ENCODE measurements at places on chromosomes 4 and X.

- no peak for DNase-seq
These were observed 18.1 kb upstream of the ADAD1 start for GRCh38 chr4:122360754-122361153.

DNA sequence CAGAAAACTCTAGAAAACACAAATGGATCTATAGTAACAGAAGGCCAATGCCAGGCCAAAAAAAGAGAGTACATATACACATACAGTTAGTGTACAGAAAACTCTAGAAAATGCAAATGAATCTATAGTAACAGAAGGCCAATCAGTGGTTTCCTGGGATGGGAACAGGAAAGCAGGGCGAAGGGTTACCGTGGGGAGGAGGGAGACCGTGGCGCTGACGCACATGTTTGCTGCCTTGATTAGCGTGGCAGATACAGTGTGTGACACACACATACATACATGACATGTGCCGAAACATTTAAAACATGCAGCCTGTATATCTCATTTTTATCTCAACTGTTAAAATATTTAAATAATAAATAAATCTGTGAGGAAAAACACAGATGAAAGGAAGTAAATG lies 14.7 kb downstream of the GAK start:
- no peak for DNase-seq

DNA sequence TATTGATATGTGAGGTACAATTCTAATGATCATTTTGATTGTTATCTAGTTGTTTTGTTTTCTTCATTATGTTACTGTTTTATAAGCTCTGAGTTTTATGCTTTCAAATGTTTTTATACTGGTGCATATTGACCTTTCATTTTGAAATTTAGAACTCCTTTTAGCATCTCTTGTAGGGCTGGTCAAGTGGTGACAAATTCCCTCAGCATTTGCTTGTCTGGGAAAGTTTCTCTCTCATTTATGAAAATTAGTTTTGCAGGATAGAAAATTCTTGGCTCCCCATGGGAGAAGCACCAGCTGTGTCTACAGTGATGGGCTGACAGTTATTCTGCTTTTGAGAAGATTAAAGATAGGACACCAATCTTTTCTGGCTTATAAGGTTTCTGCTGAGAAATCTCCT lies 105.3 kb upstream of the SPRY1 start:
- DNase-seq = no peak

- DNase-seq = no peak
These were observed 90.4 kb downstream of the PHKA2 start for GRCh38 chrX:18893536-18893935.

DNA sequence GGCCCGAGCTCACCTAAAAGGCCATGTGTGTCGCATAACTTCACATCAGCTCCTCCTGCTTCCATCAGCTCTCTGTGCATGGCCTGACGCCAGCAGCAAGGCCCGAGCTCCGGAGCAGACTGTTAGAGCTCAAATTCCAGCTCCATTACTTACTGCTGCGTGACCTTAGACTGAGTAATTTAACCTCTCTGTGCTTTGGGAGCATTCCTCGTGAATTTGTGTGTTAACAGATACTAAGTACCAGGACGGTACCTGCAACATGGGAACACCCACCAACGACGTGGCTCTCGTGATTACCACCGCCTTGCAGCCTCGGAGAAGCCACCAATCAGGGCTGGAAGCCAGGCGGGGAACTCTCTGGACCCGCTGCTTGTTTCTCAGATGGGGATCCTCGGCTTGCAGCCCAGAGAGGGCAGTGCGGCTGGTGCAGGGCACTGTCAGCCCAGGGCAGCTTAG lies 12.9 kb downstream of the LETM1 start:
- no peak for DNase-seq

- no peak for DNase-seq
These were observed 65.9 kb downstream of the FAT1 start for GRCh38 chr4:186657764-186658163.

DNA sequence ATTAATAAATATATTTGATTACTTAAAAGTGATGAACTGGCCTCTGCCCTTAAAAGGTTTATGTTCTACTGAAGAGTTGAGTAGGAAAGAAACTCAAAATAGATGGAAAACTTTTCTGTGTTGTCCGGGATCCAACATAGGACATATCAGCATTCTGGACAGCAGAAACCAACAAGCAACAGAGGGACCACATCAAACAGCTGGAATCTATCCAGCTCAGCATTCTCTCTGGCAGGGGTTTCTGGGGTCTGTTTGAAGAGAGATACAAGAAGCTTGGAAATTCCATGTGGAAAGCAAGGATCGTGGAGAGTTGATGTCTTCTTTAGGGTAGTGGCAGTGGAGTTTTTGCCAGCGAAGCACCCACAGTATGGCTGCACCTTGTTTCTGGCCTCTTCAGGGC lies 43.6 kb downstream of the ZCCHC12 start:
- no peak for DNase-seq

DNA sequence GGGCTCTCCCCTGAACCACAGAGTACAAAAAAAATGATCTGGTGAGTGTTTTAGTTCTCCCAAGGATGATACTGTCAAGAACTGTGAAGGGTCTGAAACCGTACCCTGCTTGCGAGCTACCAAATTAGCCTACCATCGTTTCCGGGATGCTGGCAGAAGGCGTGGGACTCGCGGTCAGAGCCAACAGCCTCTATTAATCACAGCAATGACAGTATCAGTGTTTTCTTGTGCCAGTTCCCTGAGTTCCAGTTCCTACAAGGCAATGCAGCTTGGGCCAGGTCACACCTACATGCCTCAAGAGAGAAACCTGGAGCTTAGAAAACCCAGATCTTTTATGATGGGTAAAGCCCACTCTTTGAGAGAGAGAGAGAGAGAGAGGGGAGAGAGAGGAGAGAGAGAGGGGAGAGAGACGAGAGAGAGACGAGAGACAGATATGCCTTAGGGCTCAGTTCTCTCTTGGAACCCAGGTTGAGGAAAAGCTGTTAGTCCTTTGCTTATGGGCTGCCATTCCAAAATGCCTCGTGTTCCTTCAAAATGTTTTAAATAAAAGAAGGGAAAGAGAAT lies 327.8 kb downstream of the ARHGAP10 start:
- no peak for DNase-seq

DNA sequence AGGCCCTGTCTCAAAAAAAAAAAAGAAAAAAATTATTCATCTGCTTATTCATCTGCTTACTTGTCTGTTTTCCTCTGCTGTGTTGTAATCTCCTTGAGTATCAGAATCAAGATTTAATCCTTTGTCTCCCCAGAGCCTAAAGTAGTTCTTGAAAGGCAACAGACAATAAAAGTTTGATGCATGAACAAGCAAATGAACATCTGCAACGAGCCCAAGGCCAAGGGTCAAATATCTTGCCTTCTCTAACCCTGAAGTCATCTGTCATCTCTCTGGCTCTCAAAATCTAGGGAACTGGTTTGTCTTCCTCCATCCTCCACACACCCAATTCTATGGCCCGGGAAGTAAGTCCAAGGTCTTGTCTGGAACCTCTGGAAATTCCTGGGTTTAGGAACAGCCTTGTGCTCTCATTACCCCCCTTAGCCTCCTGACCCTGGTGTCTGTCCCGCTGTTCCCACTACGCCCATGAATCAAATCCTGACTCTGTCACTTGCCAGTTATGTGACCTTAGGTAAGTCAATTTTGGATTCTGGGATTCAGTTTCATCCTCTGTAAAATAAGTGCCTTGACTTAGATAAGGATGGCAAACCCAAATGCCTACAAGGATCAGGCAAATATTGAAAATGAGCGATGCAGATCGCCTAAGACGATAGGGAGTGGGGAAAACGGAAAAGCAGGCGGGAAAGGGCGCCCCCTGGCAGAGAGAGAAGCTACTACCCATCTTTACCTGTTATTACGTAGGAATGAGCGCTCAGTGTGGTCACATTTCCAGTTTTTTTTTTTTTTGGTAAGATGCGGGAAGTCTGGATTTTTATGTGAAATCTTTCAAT lies 102.7 kb upstream of the DHX15 start:
- peak; percentile 66 for DNase-seq

GRCh38 chr4:17595471-17596005 lies 18.5 kb downstream of the LAP3 start:
- DNase-seq = no peak

GRCh38 chr4:182826391-182826790 lies 90.8 kb downstream of the DCTD start:
- no peak for DNase-seq

DNA sequence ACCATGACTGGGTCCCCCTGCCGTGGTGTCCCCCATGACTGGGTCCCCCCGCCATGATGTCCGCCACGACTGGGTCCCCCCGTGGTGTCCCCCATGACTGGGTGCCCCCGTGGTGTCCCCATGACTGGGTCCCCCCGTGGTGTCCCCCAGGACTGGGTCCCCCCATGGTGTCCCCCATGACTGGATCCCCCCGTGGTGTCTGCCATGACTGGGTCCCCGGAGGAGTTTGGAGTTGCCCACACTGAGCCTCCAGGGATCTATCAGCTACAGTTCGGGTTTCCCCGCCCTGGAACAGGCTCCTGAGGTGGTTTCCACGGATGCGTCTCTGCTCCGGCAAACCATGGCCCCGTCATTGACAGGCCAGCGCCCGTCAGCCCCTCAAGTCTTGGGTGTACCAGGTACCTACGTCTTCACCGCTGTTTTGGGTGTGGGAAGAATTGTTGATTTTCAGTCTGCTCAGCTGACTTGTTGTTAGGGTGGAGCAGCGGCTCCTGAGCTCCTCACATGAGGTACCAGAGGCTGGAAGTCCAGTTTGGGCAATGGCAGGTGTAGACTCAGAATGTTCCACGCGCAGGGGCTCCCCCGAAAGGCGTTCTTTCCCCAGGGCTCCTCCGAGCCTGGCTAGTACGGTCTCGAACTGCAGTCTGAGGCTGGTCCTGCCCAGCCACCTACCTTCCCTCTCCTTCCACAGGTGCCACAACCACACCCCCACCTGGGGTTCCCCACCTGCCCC lies 8.3 kb upstream of the PDE6B start:
- DNase-seq = no peak

DNA sequence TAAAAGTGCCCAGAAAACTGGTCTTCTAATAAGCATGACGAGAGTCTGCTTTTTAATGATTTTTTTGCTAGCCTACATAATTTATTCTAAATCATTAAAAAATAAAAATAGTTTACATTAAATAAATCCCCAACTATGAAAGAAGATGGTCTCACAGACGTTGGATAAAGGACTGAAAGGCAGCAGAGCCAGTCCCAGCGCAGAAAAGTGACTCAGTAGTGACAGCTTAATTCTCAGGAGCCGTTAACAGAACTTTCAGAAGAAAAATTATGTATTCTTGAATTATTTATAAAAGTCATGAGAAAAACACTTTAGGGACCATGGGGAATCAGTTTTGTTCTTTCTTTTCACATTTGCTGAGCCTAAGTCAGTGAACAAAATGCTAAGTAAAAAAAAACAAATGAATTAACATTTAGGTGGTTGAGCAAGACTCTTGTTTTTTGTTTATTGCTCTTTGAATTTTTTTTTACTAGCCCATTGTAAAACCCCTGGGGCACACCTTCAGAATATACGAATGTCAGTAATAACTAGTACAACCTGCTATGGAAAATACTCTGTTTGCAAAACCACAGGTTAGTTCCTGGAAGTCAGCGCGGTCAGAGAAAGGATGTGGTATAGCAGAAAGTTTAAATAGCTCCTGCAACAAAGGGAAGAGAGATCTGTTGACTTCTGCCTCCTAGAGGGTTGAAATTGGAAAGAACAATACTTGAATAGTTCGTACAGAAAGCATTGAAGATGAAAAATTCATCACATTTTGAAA lies 50.4 kb upstream of the CCDC160 start:
- no peak for DNase-seq

GRCh38 chr4:10185518-10186227 lies 69.1 kb upstream of the WDR1 start:
- DNase-seq = no peak

DNA sequence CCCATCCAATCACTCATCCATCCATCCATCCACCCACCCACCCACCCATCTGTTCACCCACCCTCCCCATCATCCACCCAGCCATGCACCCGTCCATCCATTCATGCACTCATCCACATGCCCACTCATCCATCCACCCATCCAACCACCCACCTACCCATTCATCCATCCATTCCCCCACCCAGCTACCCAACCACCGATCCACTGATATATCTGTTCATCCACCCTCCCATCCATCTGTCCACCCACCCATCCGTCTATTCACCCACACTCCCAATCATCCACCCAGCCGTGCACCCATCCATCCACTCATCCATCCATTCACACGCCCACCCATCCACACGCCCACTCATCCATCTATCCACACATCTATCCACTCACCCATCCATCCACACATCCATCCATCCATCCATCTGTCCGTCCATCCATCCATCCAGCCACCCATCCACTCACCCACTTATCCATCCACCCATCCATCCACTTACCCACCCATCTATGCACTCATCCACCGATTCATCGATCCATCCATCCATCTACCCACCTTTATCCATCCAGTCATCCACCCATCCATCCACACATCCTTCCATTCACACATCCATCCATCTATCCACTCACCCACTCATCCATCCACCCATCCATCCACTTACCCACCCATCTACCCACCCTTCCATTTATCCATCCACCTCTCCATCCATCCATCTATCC lies 28.4 kb downstream of the ASMTL start:
- no peak for DNase-seq

- no peak for DNase-seq
These were observed 21.4 kb downstream of the OCRL start for GRCh38 chrX:129561453-129561852.

- DNase-seq = no peak
These were observed 60.9 kb downstream of the HTT start for GRCh38 chr4:3135155-3136011.

GRCh38 chr4:48270951-48271473 lies 1.4 kb upstream of the TEC start:
- DNase-seq = no peak

DNA sequence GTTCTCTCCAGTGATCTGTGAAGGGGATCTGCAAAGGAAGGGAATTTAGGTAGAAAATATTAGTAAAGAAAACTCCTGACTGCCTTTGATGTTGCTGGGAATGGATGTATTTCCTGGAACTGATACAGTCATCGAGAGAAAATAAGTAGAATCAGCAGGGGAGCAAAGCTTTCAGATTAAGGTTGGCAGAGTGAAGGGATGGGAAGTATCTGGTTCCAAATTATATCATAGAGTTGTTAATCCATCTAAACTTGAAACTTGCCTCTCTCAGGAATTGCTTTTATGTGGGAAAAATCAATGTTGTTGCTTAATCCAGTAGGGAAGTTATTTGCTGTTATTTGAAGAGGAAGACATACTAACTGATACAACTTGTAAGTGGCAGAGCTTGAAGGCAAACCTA lies 19.3 kb downstream of the EPHA5 start:
- DNase-seq = no peak

DNA sequence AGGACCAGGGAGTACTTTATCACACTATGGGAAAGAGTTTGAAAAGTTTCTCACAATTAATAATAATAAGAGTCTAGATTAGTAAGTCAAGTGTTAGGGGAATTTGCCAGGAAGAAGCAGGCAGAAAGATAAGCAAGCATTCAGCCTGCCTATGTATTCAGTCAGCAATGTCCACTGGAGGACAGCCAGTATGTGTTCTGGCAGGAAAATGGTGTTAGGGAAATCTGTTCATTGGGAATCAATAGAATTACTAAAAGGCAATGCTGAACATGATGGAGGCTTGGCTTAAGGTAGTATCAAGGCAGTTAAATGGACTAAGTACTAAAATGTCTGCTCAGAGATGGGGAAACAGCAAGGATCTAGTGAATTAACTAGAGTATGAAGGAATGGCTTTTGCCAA lies 221.2 kb downstream of the PPP4R3C start:
- DNase-seq = no peak

GRCh38 chr4:2180410-2180809 lies 61.5 kb downstream of the HAUS3 start:
- no peak for DNase-seq
